ENCODE measurements at places on chromosomes 1 and 21.

DNA sequence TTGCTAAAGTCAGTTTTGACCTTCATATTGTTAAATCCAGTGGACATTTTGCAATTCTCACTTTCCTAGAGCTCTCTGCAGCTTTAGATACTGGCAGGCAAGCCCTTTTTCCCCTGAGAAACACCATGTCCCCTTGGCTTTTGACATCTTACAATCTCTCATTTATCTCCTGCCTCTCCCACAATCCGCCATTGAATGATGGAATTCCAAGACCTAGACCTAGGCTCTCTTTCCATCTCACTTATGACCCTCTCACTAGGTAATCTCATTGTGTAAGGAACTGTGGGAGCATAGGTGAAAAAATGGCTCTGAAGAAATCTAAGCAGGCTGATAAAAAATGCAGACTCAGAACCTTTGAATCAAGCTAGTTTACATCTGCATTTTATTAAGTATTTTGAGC, 2.0 kb downstream of the KYAT3 start:
- no peak for DNase-seq

GRCh38 chr1:113677250-113678158, 81.8 kb downstream of the PHTF1 start:
- peak; percentile 28 for DNase-seq

GRCh38 chr1:207807690-207808321, 56.0 kb downstream of the CD46 start:
- peak; percentile 48 for DNase-seq

- DNase-seq, result no peak
Measured at GRCh38 chr1:180773210-180773865, 139.4 kb upstream of the KIAA1614 start.

DNA sequence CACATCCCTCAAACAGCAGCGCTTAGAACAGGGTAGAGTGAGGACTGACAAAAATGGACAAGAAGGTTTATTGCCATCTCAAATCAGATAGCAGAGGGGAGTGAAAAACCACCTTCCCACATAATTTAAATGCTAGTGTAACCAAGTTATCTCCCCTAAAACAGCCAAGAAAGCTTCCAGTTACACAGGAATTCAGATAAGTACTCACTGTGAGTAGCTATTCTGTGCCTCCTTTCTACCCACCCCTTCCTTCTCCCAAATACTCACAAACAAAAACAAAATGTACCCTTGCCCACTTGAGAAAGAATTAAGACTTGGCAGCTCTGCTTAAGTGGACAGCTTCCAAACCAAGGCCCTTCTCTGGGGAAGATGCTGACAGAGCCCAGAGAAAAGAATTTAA, 9.1 kb downstream of the OTUD7B start:
- DNase-seq, result no peak

DNA sequence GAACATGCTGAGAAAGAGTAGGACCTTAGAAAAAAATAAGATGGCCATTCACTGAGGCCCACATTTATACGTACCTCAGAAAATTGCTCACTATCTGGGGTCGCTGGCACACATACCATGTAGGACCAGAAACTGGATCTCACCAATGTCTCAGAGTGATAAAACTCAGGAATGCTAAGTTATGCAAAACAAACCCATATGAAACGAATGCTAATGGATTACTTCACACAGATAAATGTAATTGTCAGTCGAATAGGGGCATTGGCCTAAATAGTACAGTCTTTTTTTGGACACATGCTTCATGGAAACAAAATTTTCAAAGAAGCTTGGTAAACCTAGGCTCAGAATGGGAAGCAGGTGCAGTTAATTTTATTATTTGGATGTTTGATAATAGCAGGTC, 32.6 kb upstream of the RGS2 start:
- DNase-seq, result no peak

- peak; percentile 36 for DNase-seq
Measured at GRCh38 chr21:25501996-25502665, 105.2 kb downstream of the MRPL39 start.

GRCh38 chr21:34935452-34935851, 113.7 kb downstream of the RUNX1 start:
- DNase-seq, result no peak

DNA sequence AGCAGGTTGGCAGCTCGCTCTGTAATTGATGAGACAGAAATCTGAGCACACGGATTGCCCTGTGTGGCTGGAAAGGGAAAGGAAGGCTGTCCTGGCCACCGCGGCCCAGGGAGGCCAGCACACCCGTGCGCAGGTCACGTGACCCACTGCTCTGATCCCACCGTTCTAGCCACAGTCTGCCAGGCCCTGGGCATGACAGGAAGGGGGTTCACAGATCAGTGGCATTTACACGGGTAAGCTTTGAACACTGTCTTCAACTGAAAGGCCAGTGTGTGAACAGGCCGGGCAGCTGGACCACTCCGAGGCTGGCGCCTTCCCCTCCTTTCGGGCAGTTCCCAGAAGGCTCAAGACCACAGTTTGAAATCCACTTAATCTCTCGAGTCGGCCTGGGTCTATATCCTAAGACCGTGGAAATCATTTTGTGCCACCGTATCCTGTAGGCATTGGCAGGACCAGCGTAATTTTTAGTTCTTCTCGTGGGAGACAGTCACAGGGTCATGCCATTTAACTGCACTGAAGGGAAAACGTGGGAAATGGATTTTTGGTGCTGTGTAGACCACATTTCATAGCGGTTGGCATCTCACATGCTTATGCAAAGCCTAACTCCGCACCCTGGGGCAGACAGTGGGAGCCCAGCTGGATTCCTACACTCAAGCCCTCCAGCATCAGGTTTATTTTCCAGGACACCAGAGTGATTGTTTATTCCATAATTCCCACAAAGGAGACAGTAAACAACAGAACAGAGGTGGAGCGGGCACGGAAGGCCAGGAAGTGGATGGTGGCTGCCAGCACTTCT, 3.1 kb upstream of the ADARB1 start:
- no peak for DNase-seq

DNA sequence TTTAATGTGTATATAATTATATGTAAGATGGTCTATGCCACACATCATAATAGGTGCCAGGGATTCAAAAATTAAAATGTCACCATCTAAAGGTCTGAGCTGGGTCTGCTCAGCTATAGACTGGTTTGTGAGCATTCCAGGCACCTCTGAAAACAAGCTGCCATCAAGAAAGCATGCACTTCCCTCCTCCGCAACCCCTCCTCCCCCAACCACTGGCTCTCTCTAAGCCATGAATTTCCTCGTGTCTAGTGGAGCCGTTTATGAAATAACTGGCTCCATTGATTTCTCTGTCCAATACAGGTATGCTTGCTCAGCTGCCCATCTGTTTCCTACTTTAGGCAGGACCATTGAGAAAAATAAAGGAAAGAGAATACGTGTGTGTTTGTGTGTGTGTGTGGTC, 522.6 kb upstream of the PLXNA2 start:
- no peak for DNase-seq

GRCh38 chr1:58284225-58284510, 262.4 kb downstream of the OMA1 start:
- no peak for DNase-seq

- DNase-seq, result no peak
Measured at GRCh38 chr1:6485168-6486101, 6.0 kb downstream of the PLEKHG5 start.

GRCh38 chr1:34847094-34847493, 12.5 kb downstream of the SMIM12 start:
- DNase-seq, result no peak

DNA sequence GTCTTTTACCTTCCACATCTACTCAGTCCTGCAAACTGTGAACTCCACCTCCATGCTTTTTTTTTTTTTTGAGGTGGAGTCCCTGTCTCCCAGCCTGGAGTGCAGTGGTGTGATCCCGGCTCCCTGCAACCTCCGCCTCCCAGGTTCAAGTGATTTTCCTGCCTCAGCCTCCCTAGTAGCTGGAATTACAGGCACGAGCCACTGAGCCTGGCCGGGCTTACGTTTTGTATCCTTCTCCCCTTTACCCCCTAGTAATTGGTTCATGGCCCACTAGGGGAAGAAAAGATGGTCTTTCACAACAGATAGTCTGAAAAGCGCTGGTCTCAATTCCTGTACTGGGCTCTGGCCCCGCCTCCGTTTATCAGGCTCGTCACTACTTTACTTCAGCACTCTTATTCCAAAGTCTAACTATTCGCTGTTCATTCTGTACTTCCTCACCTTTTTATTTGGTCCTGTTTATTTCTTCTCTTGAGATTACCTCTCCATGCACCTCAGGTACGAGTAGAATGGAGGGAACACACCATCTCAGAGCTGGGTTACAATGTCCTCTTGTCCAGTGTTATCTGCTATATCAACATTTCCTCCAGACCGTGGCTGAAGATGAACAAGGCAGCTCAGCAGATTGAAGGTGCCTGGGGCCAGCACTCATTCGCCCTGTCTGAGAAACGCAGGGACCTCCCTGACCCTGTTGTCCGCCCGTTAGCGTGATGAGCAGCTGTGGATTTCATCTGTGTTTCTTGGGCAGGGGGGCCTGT, 16.2 kb downstream of the CNST start:
- DNase-seq, result no peak

- no peak for DNase-seq
Measured at GRCh38 chr1:23567996-23568607, 8.8 kb upstream of the ID3 start.

DNA sequence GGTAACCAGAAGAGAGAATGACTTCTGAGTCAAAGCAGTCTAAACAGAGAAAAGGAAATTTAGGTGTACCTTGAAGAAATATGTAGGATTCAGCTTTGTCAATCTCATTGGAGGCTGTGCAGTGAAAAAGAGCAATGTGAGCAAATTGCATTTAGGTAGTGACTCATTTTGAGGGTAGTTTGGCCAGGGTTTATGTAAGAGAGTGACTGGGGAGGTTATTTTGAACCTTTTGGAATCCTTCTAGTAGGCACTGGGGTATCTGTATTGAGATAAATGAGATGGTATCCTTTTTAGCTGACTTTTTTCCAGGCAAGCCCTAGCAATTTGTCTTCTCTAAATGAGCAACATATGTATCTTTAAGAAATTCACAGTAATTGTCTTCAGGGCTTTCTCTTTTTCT, 95.9 kb downstream of the DISP1 start:
- DNase-seq, result no peak

DNA sequence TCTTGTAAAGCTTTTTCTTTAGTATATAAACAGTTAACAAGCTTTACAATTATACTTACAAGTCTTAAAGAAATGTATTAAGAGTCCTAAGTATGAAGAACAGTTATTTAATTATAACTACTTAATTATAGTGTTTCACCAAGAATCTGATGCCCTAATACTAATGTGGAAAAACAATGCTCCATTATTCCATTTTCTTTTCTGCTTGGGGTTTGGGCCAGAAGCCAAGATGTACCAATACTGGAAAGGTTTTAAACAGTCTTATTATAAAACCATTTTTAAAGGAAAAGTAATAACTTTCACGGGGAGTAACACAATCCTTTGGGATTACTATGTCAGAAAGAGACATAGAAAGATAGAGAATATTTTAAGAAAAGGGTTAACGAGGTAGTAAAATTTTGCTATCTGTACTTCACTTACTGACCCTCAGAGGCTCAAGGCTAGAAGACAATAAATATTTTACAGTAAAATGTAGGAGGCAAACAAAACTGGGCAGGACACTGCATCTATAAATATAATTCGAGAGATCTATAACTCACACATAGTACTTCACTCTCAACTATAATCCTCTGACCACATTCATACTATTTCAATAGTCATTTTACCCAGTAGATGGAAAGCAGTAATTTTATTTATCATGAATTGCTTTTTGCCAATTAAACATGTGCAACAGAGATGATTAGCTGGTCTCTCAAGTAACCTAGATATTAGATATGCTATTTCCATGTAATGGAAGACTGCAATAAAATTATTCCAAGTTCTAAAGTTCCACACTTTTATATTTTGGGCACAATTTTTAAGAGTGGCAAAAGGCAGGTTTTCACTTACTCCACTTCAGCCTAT, 63.9 kb downstream of the LTN1 start:
- DNase-seq, result no peak

DNA sequence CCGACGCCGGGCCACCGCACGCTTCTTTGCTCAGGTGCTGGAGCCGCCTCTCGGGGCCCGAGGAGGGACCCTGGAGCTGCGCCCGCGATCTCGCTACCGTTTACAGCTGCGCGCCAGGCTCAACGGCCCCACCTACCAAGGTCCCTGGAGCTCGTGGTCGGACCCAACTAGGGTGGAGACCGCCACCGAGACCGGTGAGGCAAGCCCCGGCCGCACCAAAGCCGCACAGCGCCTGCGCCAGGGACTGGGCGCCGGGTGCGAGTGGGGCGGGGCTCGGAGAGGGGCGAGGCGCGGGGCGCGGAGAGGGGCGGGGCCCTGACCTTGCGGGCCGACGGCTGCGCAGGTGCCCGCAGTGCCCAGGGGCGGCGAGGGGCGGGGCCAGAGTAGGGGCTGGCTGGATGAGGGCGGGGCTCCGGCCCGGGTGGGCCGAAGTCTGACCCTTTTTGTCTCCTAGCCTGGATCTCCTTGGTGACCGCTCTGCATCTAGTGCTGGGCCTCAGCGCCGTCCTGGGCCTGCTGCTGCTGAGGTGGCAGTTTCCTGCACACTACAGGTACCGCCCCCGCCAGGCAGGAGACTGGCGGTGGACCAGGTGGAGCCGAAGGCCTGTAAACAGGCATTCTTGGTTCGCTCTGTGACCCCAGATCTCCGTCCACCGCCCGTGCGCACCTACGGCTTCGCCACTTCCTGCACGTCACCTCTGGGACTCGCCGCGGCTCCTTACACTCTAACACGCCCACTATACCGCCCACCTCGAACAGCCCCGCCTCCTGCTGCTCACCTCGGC, 9.8 kb upstream of the CDC20 start:
- no peak for DNase-seq

- peak; percentile 20 for DNase-seq
Measured at GRCh38 chr1:117359561-117360289, 7.5 kb upstream of the MAN1A2 start.

DNA sequence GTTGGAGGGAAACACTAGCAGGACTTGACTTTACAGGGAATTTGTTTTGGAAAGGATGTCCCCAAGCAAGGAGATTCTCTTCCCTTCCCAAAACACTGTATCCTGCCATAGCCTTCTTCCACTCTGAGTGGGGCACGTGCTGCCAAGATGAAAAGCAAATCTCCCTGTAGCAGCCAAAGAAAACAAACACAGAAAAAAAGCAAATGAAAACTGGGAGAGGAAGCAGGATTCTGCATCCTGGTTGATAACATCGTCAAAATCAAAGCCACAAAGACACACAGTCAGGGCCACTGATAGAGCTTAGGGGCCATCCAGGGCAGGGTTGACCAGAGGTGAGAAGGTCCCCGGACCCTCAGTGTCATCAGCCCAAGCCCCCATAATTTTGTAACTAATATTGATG, 16.0 kb upstream of the MTARC2 start:
- DNase-seq, result no peak

DNA sequence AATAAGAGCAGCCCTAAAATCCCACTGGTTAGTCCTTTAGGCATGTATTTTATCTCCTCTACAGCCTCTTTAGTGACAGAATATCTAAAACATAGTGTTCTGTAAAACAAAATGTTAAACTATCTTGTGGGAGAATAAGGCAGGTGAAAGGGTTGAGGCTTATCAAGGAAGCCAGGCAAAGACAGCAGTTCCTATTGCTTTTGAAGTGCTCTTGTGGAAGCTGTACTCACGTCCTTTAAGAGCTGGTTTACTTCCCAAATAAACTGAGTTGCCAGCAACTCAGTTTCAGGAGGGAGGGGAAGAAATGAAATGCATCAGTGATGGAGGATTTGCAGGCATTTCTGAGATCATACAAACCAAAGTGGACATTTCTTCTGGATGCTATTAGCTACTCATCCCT, 529.6 kb upstream of the ZRANB2 start:
- no peak for DNase-seq
